Stimulated activated CD8-positive, alpha-beta memory T cell treated with anti-CD3 and anti-CD28 coated beads, Interleukin-4, amount 100 ng/mL, for 1 hour (primary cell): ENCODE measurements at places on chromosomes 4 and X.

- DNase-seq, result no peak
Measured at GRCh38 chrX:68049466-68049865, 383.8 kb downstream of the OPHN1 start.

DNA sequence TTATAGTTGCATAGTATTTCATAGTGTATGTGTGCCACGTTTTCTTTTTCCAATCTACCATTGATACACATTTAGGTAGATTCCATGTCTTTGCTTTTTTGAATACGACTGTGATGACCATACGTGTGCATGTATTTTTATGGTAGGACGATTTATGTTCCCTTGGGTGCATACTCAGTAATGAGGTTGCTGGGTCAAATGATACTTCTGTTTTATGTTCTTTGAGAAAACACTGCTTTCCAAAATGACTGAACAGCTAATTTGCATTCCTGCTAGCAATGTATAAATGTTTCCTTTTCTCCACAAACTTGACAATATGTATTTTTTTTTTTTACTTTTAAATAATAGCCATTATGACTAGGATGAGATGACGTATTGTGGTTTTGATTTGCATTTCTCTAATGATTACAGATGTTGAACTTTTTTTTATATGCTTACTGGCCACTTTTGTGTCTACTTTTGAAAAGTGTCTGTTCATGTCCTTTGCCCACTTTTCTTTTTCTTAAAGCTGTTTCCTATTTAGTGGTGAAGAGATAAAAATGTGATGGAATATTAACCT, 969.5 kb upstream of the NDST4 start:
- no peak for DNase-seq

DNA sequence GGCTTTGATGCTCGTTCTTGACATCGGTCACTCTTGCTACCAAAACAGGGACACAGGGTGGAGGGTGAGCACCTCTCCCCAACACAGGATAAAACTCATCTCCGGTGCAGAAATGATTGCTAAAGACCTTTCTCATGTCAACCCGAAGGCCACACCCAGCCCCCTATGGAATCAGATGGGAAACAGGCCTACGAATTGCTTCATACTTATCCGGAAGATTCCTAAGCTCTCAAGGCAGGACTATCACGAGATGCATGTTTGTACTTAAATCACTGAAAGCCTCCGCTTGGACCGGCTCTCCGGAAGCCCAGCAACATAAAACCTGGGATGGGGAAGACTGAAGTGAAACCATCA, 74.9 kb downstream of the MTMR1 start:
- no peak for DNase-seq

- DNase-seq, result no peak
Measured at GRCh38 chr4:136917312-136918110, 614.8 kb downstream of the PCDH18 start.

- DNase-seq, result no peak
Measured at GRCh38 chr4:8220661-8221450, 21.8 kb downstream of the SH3TC1 start.

- no peak for DNase-seq
Measured at GRCh38 chrX:76453737-76454406, 26.4 kb downstream of the MAGEE1 start.

DNA sequence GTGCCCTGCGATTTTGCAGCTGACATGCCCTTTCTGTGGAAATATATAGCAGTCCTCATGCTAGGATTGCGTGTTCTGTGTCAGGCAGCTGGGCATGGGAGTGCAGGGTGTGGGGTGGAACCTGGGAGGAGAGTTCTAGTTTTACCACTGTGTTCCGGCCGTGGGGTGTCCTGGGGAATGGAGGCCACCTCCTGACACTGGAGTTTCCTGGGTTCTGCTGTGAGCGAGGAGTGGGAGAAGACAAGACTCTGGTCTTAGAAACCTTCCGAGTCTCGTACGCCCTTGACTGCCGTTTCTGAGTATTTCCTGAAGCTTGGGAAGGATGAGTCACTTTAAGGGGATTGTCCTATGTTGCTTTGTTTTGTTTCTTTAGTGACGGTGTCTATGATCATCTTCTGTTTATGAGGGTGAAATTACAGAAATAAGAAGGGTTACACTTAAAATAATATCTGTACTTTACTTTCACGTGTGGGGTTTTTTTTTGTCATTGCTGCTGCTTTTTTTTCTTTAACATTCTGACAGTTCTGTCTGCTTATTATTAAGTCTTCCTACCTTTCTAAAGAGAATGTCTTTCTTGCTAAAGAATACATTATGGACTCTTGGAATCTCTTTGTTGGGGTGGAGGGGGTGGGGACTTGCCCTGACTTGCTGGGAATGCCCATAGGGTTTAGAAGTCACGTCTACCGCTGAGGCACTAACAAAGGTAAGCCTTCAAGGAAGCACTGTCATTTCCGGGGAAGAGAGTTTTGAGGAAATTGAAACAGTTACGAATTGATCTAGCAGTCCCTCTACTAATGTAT, 19.1 kb downstream of the CD99 start:
- no peak for DNase-seq

GRCh38 chr4:85177679-85178078, 211.2 kb upstream of the WDFY3 start:
- no peak for DNase-seq

DNA sequence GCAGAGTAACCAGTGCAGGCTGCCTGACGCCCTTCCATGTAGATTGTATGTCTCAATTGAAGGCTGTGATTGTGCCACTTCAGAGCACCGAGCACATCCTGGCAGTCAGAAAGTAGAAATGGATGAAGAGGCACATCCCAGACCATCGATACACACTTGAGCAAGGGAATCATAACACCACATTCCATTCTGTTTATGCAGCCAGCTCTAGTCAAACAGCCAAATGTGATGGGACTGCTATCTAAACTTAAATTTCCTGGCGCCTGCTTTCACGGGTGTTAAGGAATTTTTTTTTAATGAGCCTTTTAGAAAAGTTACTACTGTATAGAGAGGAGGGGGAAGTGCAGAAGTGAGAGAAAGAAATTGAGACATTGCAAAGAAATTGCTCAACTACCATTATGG, 84.4 kb downstream of the PPARGC1A start:
- no peak for DNase-seq

DNA sequence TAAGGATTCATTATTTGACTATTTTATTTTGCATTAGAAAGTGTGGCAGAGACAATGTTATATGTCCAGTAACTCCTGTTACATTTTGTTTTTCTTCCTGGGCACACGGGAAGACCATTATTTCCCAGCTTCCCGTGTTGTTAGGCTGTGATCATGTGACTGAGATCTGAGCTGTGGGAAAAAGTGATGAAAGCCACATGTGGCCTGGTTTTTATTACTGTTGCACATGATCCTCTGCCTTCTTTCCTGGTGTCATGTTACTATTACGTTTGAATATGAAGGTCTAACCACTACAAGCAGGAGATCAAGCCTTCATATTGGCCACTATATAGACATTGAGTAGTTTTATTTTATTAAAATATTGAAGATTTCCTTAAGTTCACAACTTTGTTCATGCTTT, 28.2 kb upstream of the MID1 start:
- DNase-seq, result no peak

GRCh38 chrX:10519278-10519677, 101.1 kb downstream of the MID1 start:
- no peak for DNase-seq

GRCh38 chr4:109134268-109134667, 168.2 kb downstream of the COL25A1 start:
- DNase-seq, result no peak

GRCh38 chr4:15078682-15079642, 76.7 kb downstream of the CPEB2 start:
- no peak for DNase-seq

DNA sequence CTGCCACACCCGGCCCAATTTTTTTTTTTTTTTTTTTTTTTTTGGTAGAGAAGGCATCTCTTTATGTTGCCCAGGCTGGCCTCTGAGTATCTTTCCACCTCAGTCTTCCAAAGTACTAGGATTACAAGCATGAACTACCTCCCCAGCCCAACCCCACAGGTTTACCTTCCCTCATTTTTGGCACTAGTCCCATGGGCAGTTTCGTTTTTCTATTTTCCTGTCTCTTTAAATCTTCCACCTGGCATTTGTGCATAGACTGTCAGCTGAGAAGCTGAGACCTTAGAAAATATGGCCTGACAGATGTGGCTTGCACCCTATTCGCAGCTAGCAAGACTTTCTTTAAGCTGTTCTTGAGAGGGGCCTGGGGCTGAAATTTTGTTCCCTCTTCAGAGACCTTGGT, 27.9 kb downstream of the TNIP2 start:
- no peak for DNase-seq

DNA sequence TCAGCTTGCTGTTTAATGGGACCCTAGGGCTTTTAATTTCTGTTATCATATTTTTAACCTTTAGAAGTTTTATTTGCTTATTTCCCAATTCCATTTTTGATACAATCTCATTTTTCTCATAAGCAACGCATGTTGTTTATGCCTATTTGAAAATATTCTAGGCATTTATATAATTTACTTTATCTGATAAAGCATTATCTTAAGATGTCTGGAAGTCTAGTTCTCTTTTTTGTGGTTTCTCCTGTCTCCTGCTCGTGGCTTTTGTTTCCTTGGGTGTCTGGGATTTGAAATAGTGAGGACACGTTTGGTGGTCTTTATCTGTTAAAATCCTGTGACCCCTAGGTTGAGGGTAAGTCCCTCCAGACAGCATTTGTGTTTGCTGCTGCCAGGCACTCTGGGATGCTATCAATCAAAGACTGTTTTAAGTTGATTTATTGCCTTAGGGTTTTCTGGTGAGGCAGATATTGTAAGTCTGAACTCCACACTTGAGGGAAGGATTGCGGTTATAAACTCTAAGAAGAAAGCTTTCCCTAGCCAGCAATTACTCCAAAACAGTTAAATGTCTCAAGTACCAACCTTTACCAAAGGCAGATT, 208.0 kb downstream of the PRDM5 start:
- no peak for DNase-seq

DNA sequence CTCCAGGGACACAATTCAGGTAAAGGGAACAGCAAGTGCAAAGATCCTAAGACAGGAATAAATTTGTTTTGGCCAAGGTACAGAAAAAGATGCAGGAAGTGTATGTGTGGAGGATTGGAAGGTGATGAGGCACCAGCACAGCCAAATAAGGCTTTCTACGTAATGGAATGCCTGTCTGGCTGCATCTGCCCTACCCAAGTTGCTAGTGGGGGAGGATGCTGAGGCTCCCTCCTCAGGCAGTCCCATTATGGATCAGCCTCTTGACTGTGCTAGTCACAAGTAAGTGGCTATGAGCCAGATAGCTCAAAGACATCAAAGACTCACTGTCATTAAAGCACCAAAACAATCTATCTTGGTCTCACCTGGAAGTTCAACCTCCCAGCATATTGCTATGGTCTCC, 300.9 kb upstream of the FAT4 start:
- DNase-seq, result no peak
